Cortex of kidney (tissue), 1 donor: ENCODE measurements at places on chromosomes 2 and 18.

DNA sequence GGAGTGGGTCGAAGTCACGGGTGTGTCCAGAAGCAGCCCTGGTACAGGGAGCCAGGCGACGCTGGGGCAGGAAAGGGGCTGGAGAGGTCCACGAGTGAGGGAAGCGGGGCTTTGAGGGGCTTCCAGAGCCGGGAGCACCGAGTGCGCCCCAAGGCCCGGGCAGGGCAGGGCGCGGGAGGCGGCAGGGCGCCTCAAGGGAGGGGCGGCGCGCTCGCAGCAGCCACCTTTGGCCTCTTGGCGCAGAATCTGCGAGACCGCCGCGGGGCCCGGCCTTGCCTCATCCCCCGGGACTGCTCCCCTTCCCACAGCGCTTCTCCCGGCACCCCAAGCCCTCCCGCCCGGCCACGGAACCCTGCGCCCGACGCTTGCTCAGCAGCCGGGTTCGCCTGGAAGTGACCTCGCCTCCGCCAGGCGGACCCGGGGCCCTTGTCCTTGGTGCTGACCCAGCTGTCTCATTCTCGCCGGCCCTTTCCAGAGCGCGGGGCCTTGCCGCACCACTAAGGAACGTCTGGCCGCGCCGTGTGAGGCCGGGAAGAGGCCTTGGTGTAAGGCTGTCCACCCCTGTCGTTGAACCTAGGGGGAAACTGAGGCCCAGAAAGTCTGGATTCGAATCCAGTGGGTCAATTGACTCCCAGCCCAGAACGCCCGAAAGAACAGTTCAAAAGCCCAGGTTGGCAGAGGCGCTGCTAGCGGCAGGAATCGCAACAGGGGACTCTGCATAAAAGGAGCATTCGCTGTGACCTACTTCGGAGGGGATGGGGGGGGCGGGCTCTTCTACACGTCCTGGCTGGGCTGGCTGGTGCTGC is 584 bp upstream of the DNER start:
- DNase-seq: no peak

DNA sequence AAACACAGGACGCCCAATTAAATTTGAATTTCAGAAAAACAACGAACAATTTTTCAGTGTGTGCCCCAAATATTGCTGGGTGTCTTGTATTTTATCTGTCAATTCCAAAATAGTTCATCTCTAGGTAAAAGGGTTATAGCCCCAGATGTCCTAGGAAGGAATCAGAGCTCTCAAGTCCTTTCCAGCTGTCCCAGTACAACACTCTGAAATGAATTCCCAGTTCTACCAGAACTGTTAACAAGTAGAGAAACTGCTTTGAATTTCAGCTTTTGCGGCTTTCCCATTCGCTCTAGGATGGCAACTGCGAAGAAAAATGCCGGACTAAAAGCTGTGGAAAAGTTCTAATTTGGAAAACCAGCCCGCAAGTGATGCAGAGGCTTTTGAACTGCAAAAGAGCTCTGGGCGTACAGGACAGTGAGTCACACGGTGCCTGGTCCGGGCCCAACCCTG is 497 bp upstream of the GIGYF2 start:
- no peak for DNase-seq

GRCh38 chr18:79167526-79168190 is 98.5 kb downstream of the ATP9B start:
- no peak for DNase-seq

- DNase-seq: no peak
Observed at GRCh38 chr2:152434395-152435182, 99.6 kb downstream of the FMNL2 start.

GRCh38 chr2:186972281-186972970 is 123.5 kb upstream of the ZSWIM2 start:
- DNase-seq: no peak

DNA sequence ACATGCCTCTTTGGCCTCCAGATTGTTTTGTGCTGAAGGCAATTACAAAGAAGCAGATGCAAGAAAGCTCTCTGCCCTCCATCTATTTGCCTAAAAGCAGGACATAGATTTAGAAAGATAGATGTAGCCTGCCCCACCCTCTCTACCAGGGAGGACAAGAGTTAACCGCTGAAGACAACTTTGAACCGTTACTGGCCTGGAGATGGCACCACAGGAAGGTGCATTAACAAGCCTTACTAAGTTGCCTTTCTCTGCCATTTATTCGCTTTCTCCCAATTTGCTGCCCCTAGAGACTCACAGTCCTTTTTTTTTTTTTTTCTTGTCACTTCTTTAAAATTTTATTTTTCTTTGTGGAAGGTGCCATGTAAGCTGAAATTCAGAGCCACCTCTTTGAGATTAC is 28.8 kb upstream of the RMDN2 start:
- DNase-seq: no peak

- DNase-seq: no peak
Observed at GRCh38 chr18:60249388-60249787, 123.2 kb downstream of the MC4R start.

DNA sequence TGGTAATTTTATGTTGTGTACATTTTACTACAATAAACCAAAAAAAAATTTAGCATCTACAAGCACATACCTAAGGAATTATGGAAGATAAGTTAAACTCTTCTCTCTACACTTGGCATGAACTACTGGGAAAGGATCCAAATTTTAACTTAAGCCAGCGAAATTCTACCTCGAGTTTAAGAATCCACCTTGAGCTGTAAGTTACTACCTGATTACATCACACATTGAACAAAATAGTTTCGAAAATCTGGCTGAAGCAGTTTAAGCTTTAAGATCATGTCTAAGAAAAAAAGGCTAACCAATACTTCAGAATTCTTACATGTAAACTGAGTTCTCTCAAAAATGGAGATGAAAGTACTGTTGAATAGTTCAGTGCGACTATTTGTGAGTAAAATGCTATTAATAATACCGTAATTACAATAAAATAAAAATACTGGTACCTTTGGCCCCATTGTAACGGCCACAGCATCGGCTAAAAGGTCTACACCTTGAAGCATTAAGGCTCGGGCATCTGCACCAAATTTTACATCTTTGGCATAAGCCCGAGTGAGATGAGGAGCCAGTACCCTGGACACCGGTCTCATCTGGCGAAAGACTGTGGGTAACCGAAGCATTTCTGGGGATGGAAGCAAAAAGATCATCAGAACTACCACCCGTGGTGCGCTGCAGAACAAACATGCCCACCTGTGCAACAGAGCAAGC is 1.3 kb downstream of the HSPD1 start:
- DNase-seq: no peak

GRCh38 chr2:74420006-74420405 is 1.4 kb downstream of the C2orf81 start:
- DNase-seq: no peak

DNA sequence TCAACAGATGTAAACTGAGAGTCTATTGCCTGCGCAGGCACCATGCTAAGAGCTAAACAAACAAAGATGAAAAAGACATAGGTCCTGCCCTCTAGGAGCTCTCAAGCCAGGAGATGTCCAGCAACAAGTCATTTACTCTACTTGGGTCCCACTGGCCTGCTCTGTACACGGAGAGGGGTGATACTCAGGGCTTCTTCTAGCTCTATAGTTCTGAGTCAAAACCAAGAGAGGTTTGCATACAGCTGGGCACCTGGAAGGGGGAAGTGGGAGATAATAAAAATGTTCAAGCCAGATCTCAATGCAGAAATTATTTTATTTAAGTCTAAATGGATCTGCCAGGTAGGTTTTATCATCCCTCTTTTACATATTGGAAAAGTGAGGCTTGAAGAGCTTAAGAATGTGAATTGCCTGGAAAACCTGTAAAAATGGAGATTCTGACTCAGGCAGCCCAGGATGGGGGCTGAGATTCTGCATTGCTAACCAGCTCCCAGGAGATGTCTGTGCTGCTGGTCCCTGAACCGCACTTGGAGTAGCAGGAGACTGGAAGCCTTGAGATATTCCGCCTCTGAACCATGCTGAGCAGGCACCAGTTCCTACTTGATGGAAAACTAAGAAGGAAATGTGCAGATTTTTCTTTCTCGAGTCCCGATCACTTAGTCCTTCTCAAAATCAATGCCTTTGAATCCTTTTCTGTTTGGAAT is 201.1 kb downstream of the PRKCE start:
- no peak for DNase-seq

DNA sequence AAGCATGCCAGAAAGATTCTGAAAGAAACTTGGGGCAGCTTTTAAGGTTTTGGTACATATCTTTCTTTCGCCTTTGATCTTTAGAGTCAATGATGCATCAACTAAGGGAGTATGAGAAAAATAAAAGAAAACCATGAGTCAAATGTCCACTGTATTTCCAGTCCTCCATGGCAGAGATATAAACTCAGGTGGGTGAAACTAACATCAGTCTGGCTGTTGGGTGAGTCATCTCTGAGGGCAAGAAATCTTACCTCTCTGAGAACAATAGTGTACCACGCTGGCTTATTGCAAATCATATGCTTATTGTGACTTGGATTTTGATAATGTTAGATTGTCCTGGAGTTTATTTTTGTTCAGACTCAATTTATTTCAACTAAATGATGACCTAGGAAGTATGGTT is 521.0 kb downstream of the PLCL1 start:
- no peak for DNase-seq

GRCh38 chr2:7703048-7703447 is 785.8 kb downstream of the RNF144A start:
- DNase-seq: no peak

GRCh38 chr2:237258116-237258515 is 155.8 kb downstream of the COL6A3 start:
- DNase-seq: no peak

- DNase-seq: no peak
Observed at GRCh38 chr2:158729451-158729850, 65.7 kb upstream of the DAPL1 start.

DNA sequence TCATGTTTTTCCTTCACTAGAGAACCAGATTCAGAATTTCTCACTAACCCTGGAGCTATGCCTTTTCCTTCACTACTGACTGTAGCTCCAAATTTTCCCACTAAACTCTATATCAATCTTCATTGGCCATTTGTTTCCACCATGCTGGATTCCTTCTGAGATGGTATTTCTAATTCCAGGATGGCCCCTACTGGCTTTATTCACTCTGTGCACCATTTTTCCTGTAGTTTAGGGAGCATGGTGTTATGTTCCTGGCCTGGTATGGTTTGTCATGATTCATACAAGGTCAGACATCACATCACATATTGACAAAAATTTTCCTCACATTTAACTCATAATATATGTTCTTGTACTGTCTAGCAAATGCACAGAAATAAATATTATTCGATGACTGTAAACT is 229.2 kb upstream of the TFPI start:
- no peak for DNase-seq

- no peak for DNase-seq
Observed at GRCh38 chr2:2086914-2087313, 244.2 kb downstream of the MYT1L start.

- no peak for DNase-seq
Observed at GRCh38 chr18:46565256-46565655, 91.8 kb downstream of the LOXHD1 start.

- no peak for DNase-seq
Observed at GRCh38 chr2:157789933-157790511, 86.1 kb downstream of the ACVR1 start.

- no peak for DNase-seq
Observed at GRCh38 chr2:21022792-21023367, 21.0 kb downstream of the APOB start.

DNA sequence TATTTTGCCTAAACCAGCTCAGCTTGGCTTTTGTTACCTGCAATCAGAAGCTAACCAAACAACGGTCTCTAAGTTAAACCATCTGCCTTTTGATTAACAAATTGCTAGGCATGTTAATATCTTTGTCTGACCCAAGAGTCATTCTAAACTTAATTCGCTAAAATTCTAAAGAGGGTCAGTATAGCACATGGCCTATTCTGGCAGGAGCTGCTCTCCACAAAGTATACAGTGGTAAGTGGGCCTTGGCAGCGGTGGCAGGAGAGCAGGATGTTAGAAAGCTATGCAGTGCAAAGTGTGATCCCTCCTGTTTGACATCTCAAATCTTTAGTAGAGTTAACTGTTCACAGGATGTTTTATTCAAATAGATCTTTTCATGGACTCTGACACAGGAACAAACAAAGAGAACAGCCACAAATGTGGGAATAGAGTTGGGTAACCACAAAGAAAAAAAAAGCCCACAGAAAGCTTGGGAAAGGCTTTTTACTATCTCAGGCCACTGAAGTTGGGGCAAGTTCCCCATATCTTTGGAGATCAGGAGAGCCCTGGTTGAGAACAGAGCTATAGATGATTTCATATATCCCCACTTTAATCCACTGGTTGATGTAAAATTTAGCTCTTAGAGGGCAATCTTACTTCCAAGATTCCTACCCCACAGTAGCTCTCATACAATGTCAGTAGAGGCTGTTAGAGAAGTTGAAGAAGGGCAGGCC is 10.6 kb downstream of the CFAP210 start:
- DNase-seq: no peak

- DNase-seq: no peak
Observed at GRCh38 chr2:217075268-217076057, 215.6 kb upstream of the TNP1 start.

DNA sequence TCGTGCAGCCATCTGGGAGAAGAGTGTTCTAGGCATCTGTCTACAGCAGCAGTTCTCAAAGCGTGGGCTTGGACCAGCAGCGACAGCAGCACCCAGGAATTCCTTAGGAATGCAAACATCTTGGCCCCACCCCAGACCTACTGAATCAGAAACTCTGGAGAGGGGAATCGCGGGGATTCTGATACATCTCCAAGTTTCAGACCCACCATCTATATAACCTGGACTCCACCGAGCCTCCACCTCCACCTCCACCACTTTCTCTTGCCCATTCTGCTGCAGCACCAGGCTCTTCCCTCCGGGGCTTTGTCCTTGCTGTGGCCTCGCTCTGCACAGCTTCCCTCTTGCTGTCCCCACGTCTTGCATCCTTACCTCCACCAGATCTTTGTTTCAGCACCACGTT is 256.4 kb downstream of the BCL2 start:
- no peak for DNase-seq

DNA sequence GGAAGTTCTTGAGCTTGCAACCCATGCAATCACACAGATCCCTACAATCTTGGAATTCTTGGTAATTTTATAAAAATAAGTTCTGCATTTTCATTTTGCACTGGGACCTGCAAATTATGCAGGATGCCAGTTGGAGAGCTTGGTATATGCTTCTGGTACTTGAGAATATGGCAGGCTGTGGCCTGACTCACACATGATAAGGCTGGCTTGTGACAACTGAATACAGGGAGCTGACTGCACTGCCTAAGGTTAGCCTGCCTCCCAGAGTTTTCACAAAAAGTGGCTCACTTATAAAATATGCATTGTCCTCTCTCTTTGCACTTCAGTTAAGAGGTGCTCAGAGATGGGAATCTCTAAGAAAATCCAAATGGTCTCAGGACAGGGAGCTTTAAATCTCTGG is 265.5 kb upstream of the KCNJ3 start:
- DNase-seq: no peak
